ENCODE measurements at places on chromosomes 5 and 9.

DNA sequence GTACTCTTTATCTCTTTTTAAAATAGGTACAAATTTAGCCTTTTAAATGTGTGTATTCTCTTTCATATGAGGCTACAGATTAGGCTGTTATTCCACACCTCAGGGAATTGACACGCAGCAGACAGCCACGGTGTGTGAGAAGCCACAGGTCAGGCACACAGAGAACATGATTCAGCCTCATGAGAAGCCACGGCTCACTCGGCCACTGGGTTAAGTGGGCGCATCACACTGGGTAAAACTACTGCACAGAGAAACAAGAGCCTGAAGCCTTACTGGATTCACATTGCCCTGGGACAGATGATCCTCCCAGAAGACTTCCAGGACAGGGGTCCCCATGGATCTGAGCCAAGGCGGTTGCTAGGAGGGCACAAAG lies 28.2 kb downstream of the LPCAT1 start:
- no peak for DNase-seq

GRCh38 chr9:16484180-16484579 lies 386.3 kb downstream of the BNC2 start:
- DNase-seq, result no peak

DNA sequence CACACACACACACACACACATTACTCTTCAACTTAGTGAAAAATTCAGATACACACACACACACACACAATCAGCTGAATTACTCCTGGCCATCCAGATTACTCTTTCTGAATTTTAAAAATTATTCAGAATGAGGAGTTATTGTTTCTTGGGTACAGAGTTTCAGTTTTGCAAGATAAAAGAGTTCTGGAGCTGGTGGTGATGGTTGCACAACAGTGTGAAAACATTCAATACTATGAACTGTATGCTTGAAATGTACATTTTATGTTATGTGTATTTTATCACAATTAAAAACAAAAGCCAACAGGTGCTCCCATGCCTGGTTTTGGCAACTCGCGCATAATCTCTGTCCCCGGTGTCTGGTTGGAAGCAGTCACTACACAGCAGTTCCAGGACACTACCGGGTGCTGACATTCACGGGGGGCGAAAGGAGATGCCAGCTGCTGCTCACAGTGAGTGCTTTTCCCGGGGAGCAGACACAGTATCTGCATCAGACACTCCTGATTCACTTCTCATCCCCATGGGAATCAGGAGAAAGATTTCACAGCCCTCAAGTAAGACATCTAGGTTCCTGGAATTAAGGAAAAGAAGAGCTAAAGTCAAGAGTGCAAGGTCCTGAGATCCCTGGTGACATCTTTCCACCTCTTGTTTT lies 55.7 kb downstream of the LHFPL2 start:
- DNase-seq, result no peak

DNA sequence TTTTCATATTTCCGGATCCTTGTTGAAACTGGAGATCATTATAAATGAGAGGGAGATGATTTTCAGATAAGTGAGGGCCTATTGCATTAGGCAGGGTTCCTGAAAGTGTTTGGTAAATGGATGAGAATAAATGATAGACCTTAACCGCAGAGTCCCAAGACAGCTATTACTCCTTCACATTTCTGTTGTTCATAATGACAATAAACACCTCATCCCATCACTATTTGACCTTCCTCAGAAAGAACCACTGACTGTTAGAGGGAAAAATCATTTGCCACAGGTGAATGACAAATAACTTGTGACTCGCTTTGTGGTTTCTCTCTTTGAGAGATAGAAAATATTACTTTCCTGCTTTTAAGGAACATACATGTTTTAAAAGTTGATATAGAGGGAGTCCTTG lies 47.3 kb upstream of the TRMT10B start:
- no peak for DNase-seq

GRCh38 chr5:75603371-75603770 lies 7.9 kb upstream of the ANKDD1B start:
- DNase-seq, result no peak

DNA sequence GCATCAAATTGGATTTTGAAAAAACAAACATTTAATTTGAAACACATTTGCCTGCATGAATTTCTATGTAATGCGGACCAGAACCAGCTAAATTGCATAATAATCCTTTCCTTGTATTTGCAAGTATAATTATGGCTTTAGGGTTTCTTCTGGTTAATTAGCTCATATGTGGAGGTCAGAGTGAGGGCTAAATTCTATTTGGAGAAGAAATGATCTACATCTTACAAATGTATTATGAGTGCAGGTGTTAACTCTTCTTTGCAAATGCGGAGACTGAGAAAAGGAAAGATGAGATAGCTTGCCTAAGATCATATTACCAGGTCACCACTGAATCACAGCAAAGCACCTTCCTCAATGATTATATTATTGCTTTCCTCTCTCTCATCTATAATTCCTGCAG lies 194.7 kb downstream of the CDH9 start:
- no peak for DNase-seq

GRCh38 chr5:31768784-31769183 lies 129.9 kb downstream of the PDZD2 start:
- DNase-seq, result no peak

GRCh38 chr5:37835380-37835973 lies 4.4 kb downstream of the GDNF start:
- no peak for DNase-seq

DNA sequence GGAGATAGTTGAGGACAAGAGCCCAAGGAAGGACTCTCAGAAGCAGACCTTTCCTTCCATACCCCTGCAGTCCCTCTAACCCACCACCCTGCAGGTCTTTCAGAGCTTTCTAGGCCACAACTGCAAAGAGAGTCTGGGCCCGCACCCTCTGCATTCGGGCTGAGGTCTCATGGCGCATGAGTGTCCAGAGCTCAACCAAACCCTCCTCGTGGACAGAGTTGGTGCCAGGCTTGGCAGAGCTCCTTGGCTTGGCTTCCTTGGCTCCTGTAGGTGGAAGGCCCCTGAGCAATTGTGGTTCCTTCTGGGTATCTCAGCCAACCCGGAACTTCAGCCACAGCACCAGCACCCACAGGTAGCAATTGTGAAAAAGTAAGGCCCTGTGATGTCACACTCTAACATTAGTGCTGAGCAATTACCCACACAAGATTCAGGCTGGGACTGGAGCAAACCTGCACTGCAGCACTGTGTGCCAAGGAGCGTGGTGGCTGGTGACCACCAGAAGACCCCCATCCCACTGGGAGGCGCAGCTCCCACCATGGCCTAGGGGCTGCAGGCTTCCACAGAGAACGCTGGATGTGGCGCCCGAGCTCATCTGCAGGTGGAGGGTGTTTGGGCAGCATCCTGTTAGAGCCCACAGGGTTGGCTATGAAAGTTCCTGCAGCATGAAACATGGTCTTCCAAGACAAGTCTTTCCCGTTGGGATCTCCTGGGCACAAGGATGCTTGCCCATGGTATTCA lies 38.8 kb downstream of the FOXI1 start:
- no peak for DNase-seq

DNA sequence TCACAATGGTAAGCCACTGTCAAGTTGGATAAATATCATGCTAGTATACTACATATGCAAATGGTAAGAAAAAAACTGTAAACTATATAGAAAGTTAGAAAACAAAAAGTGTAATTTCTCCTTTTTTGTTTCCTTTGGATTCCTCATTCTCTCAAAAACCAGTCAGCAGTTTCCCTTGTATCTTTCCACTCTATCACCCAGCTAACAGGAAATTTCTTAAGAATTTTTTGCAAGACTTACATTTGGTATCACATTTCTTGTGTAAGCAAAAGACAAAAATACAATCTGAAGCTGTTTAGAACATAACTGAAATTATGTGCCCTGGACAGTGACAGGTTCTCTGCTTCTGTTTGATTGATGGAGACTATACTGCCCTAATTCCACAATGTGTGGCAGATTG lies 25.2 kb upstream of the MSH3 start:
- DNase-seq, result no peak

DNA sequence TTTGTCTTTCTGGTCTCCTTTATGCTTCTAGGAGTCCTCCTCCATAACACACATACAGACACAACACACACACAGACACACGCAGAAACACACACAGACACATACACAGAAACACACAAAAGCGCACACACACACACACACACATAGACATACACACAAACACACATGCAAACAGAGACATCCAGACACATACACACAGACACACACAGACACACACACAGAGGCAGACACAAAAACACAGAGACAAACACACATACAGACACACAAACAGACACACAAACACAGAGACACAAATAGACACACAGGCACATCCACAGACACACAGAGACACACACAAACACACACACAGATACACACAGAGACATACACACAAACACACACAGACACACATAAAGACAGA lies 220.2 kb downstream of the IRX2 start:
- no peak for DNase-seq
